ENCODE measurements at places on chromosomes 16 and 17.
A peak's percentile ranks its signal among the peaks of the same experiment; 100 is the strongest.

DNA sequence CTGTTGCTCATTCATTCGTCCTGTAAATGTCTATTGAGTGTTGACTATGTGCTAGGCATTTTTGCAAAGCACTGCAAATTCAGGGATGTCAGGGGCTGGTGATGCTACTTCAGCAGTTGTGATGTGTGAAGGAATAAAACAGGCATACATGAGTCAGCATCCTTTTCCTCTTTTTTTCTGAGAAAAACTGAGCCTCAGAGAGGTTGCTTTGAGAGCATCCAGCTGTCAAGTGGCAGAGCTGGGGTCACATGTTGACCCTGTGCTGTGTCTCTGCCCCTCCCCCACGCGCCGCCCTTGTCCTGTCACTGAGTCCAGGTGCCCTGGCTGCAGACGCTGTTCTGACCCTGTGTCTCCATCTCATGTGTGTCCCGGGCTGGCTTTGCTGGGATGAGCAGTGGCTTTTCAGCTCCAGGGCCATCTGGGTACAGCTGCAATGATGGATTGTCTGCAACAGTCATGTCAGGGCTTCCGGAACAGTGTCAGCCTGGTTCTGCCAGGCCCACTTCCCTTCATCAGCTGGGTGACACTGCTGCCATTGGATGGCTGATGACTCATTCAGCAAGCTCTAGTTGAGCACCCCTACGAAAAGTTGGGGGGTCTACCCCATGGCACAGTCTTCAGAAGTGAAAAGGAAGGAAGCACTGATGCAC, 14.9 kb downstream of the SEC14L5 start:
- DNase-seq: no peak

- DNase-seq: no peak
Observed at GRCh38 chr17:47810901-47811635, 10.5 kb downstream of the OSBPL7 start.

GRCh38 chr17:71467719-71468118, 653.1 kb upstream of the SOX9 start:
- no peak for DNase-seq

DNA sequence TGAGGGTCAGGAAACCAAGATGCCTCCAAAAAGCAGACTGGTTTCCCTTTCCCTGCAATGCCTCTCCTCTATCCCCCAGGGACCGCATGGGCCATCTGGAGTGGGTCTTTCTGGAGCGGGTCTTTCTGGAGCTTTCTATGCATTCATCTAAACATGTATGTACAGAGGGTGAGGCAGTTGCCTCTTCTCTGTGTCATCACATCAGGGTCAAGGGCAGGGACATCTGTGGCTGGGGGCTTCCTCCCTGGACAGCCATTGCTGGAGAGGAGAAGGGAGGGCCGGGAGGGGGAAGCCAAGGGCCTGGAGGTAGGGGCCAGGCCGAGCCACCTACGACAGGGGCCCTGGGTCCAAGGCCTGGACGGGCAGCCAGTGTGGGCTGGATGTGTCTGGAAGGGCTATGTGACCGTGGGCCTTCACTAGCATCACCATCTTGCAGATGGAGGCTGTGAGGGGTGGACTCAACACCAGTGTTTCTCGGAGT, 840 bp downstream of the ADCY7 start:
- DNase-seq: no peak

- no peak for DNase-seq
Observed at GRCh38 chr17:79833110-79833450, 6.2 kb downstream of the CBX4 start.

DNA sequence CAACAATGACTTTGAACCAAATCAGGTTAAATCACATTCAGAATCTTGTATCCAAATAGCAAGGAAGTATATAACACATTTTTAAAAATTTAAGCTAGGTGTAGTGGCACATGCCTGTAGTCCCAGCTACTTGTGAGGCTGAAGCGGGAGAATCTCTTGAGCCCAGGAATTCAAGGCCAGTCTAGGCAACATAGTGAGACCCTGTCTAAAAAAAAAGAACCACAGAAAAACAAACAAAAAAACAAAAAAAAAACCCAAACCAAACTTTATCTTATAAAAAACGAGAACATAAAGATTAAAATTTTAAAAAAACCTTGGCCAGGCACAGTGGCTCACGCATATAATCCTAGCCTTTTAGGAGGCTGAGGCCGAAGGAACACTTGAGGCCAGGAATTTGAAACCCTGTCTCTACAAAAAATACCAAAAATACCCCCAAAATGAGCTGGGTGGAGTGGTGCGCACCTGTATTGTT, 11.6 kb downstream of the SUPT4H1 start:
- no peak for DNase-seq

DNA sequence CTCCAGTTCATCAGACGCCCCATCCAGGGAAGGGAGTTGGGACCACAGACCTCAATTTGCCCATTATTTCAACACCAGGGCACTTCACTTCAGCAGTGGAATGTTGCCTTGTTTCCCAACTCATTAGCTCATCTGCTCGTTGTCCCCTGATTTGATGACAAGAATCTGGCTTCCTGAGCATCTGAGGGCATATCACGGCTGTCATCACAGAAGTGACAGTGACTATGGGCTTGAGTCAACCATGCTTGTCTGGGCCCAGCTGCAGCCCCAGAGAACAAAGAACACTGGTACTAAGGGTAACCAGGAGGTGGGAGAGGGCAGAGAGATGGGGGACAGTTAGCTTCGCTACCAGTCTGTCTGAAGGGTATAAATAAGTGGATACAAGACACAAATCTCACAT, 266.0 kb upstream of the SDK2 start:
- no peak for DNase-seq

DNA sequence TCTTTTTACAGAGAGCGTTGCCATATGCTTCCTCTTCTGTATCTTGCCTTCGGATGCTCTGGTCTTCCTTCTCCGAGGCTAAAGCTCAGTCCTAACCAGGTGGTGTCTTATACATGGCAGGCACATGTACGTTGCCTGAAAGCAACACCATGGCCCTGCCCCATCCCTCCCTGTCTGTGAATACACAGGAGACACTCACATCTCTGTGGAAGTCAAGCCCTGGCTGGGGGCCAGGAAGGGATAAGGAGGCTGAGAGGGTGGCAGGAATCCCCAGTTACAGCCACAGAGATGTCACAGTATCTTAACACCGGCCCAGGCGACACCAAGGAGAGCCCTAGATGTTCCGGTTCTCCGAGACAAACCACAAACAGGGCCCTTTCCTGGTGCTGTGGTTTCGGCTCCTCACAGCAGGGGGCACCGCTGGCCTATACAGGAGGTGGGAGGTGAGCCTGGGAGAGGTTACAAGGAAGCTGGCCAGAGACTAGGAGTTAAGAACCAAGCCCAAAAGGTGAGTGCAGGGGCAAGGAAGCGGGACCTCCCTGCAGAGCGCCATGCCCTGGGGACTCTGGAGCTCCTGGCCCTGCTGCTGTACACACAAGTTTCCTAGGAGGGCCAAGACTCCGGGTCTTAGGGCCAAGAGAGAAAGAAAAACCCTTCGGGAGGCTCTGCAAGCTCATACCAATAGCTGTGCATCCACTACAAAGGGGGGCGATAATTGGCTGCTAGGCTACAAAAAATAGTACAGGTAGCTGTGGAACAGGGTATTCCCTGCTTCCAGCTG, 41.7 kb downstream of the SRL start:
- no peak for DNase-seq

DNA sequence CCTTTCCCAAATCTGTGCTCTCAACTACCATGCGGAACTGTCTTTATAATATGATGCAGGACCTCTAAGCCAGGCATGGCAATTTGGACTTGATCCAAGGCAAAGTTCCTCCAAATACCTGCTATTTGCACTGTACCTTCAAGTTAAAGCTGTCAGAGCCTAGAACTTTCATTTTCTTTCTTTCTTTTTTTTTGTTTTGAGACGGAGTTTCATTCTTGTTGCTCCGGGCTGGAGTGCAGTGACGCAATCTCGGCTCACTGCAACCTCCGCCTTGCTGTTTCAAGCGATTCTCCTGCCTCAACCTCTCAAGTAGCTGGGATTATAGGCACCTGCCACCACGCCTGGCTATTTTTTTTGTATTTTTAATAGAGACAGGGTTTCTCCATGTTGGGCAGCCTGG, 51.7 kb downstream of the ARHGAP27 start:
- DNase-seq: no peak

- DNase-seq: peak; percentile 75
Observed at GRCh38 chr17:46002311-46002972, 3.4 kb downstream of the STH start.

DNA sequence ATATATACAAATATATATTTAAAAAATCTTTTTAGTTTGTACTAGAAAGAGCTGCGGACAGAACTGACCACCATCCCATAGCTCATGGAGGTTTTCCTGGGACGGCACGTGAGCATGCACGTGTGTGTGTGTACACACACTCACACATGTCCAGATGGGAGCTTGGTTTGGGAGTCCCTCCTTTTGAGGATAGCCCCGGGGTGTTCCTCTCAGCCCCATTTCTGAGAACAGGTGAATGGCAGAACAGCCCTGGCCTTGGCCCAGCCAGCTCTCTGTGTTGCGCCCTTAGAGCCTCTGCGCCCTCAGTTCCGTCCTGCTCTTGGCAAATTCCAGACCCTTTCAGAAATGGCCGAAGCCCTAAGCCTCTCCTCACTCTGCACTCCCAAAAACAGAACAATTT, 70.1 kb downstream of the AMFR start:
- no peak for DNase-seq

DNA sequence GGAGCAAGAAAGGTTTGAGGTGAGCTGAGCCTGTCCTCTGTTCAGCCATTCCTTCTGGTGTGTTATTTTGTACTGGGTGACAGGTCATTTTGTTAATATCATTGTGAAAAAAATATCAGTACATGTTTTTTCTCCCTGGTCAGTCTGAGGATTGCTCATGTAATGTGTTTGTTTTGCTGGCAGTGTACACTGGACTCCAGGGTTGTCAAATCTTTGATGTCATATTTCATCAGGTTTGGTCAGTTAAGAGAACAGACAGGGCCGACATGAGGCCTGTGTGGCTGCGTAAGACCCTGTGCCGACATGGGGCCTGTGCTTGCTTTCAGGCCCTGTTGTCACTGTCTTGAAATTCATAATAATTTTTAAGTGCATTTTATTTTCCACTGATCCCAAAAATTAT, 22.5 kb downstream of the CLUAP1 start:
- no peak for DNase-seq

- DNase-seq: no peak
Observed at GRCh38 chr17:20927308-20927977, 115.4 kb downstream of the USP22 start.

GRCh38 chr16:18829251-18829650, 27.9 kb upstream of the ARL6IP1 start:
- DNase-seq: no peak

DNA sequence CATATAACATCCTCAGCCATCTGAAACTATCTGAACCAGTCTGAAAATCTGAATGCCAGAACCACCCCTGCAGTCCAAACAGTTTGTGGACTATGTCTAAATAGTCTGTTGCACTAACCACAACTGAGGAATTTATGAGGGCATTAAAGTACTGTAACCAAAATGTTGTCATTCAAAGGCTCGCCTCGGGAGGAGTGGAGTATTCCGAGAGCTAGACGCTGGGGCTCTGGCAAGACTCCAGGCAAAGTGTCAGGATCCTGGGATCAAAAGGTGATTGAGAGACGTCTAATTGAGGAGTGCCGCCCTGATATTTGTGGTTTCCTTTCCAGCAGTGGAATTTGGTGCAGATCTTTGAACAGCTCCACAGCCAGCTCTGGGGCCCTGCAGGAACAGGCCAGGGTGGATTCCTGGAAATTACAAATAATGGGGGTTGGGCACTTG, 142.9 kb upstream of the MYOCD start:
- DNase-seq: no peak

- DNase-seq: no peak
Observed at GRCh38 chr16:8796469-8797363, 723 bp downstream of the TMEM186 start.

DNA sequence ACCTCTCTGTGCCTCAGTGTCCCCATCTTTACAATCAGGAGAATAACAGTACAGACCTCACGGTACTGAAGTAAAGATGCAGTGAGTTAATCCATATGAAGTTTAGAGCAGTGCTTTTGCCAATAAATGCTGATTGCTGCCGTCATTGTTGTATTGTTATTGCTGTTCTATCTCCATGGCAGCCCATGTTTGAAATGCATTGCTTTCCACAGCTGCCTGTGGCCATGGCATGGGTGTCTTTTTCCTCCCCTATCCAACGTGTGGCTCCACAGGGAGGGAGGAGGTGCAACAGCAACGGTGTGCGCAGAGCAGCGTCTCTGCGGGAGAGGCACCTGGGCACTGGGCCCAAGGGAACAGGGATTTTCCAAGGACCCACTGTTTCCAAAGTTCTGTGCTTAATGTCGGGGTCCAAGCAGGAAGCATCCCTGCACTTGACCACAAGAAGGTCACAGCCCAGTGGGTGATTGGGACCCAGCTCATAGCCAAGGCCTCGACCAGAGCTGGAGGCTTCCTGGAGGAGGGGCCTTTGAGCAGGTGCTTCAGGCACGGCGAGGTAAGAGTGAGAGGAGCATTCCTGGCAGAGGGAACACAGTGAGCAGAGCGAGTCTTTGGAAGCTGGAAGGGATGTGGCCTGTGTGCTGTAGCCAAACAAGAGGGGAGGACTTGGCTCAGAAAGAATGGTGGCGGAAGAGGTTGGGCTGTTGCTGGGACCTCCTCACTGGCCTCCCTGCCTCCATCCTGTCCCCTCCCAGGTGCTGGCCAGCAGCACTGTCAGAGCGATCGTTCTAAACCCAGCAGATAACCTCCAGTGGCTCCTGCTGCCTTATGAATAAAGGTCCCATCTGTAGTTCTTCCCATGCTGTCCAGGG, 3.9 kb downstream of the RAI1 start:
- DNase-seq: no peak

GRCh38 chr16:55976815-55977214, 101.6 kb upstream of the CES5A start:
- DNase-seq: no peak

- no peak for DNase-seq
Observed at GRCh38 chr17:8188263-8188839, 1.6 kb downstream of the BORCS6 start.

DNA sequence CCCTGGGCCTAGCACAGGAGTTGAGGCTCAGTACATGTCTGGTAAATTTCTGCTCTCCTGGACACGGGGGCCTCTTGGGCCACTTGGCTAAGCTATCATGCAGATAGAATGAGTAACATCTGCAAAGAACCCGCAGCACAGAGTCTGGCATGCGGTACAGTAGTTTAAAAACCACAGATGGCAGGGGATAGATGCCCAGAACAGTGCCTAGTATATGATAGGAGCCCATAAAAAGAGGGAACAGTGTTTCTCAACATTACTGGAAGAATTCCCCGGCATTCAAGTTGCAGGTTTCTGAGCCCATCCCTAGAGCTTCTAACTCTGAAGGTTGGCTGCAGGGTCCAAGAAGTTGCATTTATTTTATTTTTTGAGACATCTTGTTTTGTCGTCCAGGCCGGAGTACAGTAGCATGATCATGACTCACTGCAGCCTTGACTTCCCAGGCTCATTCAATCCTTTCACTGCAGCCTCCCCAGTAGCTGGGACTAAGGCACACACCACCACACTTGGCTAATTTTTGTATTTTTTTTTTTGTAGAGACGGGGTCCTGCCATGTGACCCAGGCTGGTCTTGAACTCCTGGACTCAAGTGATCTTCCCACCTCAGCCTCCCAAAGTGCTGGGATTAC, 5.8 kb downstream of the CDIPT start:
- DNase-seq: no peak

Measured in stimulated activated CD4-positive, alpha-beta T cell treated with anti-CD3 and anti-CD28 coated beads, Interleukin-2, amount 100 ng/mL, for 48 hours (primary cell).